Lower leg skin (tissue), 4 donors: ENCODE measurements at places on chromosomes 6 and 20. TPM values are rescaled to one million over a fixed set of nuclear protein-coding genes. Genes with fewer than 3 reads are reported as not detected.
A peak's percentile ranks its signal among the peaks of the same experiment; 100 is the strongest.

DNA sequence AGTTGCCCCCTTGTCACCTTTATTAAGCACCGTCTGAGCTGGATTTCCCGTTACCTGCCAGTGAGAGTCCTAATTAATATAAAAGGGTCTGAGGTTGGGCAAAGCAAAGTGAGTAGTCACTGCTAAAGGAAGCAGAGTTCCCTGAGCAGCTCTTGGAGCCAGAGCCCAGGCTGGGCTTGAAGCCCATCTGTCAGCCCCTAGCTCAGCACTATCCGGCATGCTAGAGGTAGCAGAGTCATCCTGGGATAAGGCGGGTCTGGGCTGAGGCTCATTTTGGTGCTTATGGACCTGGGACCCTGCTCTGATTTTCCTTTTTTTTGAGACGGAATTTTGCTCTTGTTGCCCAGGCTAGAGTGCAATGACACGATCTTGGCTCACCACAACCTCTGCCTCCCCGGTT is 46.2 kb downstream of the ADNP start:
- DNase-seq, result peak; percentile 56

GRCh38 chr6:16766043-16766536 is 4.8 kb upstream of the ATXN1 start:
- no peak for DNase-seq

- DNase-seq, result no peak
Measured at GRCh38 chr20:58519940-58520712, 4.9 kb upstream of the APCDD1L start.

GRCh38 chr6:1837826-1838225 is 228.1 kb downstream of the FOXC1 start:
- no peak for DNase-seq

- no peak for DNase-seq
Measured at GRCh38 chr6:16243055-16243454, 4.7 kb downstream of the GMPR start.

DNA sequence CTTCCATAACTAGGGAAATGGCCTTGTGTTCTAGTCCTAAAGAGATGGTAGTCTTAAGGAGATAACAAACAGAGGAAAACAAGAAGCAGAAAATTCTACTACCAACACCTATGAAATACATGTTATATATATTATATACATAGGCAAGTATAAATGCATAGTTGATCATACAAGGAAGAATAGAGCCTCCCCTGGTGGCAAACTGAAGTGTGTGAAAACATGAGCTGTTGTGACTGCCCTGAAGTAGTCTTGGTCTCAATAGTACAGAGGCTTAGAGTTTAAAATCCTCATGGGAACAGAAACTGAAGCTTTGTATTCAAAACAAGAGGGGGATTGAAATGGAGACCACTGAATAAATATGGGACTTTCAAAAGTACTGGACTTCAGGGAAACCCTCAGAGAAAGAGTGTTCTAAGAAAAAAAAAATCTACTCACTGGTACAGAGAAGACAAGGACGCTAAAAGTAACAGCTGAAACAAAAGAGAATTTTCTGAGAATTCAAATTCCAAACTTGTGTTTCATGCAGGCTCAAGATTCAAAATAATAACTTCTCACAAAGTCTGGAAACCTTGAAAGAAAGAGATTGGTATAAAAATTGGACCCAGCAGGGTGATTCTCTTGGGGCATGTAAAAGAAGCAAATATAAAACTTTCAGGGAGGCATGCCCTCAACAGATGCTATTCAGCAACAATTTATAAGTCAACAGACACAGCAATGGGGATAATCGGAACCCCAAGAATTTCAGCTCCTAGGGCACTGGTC is 59.7 kb upstream of the SAMD3 start:
- no peak for DNase-seq

DNA sequence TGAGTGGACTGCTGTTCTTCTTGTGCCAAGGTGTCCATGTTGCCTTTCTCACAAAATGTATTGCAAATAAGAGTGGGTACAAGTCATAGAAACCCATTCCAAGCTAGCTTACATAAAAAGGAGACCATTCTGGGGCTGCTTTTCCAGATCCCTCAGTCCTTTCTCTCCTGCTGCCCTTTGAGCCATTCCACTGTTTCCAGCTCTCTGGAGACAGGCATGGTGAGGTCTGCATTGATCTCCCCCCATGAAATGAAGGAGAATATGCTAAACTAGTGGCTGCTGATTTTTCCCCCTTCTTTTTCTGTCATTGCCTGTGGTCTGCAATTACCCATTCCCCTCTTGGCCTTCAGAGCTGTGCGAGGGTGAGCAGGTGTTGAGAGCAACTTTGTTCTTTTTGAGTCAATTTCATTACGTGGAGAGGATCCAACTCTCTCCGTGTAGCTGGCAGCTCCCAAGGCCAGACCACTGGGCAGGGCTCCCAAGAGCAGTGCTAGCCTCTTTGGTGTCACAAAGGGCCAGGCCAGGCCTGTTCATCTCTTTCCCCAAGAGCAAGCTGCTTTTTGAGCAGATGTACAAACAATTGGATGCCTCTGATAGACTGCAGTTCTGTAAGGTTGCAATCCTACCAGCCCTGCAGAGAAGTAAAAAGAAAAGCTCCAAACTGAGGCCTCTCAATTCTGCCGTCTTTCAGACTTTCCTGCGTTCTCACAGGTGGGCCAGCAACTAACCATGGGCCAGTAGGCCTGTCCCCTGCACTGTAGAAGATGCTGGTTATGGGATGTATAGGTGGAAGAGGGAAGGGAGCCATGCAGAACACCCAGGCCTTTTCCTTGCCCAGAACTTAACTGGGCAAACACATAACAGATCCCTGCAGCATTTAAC is 96.1 kb upstream of the ARMC2 start:
- DNase-seq, result peak; percentile 50

- no peak for DNase-seq
Measured at GRCh38 chr6:55524441-55524840, 54.6 kb downstream of the HMGCLL1 start.

DNA sequence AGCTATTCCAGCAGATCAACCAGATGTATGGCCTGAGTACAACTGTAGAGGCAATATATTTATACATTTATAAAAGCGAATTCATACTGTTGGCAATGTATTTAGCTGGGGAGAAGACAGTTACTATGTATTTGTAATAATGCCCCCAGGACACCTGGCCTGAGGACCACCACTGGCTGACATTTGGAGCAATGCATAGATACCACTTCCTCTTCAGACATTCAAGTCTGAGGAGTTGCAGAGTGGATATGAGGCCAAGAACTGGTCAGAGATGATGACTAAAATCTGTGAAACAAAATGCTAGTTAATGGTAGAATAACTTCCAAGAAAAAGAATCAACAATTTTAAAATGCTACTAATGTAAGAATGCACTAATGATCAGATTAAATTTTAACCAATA is 462.3 kb downstream of the CDC5L start:
- no peak for DNase-seq

DNA sequence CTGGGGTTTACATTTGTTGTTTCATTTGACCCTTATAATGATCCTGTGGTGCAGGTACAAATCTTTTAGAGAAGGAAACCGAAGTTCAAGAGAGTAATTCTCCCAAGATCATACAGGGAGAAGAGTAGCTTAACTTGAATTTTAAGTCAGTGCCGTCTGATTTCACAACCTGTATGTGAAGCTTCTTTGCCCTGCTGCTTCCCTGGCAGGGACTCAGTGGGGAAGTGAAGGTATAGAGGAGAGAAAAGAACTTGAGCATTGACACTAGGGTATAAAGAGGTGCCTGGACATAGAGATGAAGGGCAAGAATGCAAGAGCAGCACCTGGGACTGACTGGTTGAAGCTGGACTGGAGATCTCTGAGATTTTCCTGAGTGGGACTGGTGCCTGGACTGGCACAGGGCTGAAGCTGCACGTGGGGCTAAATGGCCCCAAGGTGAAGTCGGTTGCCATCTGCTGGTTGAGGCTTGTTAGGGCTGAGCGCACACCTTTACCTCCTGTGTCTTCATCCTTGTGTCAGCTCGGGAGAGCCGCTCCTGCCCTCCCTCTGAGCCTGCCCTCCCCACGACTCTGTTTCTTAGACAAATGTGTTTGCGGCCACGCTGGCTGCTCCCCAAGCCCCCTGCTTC is 41.8 kb downstream of the FARS2 start:
- DNase-seq, result no peak

GRCh38 chr6:169854083-169854725 is 102.8 kb downstream of the ERMARD start:
- DNase-seq, result no peak

- no peak for DNase-seq
Measured at GRCh38 chr20:63979557-63980316, at the start of gene SAMD10. SAMD10 (minus strand) TSS chr20:63979642; CDS start chr20:63979467, 175 bp downstream.

DNA sequence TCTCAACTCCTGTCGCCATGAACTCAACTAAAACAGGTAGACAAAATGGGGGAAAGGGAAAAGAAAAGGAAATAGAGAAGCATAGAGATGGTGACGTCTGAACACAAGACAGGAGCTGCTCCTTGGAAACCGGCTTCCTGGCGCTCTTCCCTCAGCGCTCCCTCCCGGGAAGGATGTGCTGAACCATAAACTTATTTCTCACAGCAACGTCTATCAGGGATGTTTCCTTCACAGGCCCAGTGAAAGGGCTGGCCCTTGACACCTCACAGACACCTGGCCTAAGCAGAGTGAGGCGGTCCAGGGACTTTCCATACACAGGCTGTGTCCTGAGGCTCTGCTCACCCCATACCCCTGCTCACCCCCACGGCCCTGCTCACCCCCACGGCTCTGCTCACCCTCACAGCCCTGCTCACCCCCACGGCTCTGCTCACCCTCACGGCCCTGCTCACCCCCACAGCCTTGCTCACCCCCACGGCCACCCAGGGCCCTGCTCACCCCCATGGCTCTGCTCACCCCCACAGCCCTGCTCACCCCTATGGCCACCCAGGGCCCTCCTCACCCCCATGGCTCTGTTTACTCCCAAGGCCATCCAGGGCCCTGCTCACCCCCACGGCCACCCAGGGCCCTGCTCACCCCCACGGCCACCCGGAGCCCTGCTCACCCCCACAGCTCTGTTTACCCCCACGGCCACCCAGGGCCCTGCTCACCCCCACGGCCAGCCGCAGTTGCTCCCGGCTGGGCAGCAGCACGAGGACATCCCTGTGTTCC is 653 bp downstream of the FRMD1 start:
- no peak for DNase-seq

DNA sequence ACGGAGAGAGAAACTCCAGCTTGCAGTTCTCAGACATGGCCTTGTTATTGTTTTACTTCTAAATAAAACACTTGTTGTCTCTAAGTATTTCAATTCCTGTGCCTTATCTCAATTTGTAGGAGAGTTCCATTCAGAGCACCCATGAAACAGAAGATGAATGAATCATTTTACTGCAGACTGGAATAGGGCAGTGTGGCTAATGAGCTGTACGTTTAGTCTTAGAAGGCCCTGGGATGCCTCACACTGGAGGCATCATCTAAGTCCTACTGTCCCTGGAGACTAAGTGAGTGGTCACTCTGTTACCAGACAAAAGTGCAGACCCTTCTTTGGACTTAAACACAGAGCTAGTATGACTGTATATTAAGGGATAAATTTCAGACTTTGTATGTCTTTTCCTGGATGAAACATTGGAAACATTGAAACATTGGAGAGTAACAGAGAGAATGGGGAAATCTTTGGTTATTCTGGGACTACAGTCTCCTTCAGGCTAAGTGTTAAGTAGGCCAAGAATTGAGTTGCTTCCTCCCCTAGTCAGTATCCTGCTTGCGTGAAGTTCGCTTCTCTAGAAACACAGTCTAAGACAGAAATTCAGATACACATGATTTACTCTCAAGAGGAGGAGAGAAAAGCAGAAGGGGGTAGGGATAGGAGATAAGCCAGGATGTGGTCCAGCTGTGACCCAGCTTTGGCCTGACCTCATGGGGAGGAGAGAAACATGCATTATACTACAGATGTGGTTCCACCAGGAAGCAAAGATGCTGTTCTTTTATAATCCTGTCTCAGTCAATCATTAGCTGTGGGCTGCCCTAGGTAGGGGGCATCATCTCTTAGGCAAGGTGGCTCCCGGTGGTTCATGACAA is 167.4 kb upstream of the BMP2 start:
- DNase-seq, result no peak

GRCh38 chr6:165967810-165968407 is 199.7 kb downstream of the TBXT start:
- no peak for DNase-seq

GRCh38 chr6:149455031-149455732 is 29.6 kb downstream of the ZC3H12D start:
- DNase-seq, result no peak

DNA sequence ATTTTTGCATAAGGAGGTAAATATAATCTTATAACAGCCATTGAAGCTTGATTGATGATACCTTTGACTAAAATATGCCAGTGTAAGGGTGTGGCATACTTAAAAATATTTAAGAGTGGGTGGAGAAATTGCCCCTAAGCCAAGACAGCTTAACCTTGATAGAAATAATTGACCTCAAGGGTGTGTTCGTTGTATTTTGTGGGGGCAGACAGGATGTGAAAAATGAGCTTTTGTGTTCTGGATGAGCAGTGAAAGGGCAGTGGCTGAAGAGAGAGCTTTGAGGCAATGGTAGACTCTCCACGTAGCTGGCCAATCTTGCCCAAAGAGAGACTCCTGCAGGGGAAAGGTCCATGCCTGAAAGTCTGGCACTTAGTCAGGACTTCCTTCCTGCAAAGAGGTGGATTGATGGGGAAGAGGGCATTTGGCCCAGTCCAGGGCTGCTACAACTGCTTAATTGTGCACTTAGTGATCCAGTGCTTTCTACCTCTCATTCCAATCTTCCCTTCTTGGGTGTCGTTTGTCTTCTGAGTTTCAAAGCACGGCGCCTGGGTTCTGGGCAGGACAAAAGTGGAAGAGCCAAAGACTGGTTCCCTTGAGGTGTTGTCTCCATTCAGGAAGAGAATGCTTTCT is 15.6 kb upstream of the CD109 start:
- no peak for DNase-seq

DNA sequence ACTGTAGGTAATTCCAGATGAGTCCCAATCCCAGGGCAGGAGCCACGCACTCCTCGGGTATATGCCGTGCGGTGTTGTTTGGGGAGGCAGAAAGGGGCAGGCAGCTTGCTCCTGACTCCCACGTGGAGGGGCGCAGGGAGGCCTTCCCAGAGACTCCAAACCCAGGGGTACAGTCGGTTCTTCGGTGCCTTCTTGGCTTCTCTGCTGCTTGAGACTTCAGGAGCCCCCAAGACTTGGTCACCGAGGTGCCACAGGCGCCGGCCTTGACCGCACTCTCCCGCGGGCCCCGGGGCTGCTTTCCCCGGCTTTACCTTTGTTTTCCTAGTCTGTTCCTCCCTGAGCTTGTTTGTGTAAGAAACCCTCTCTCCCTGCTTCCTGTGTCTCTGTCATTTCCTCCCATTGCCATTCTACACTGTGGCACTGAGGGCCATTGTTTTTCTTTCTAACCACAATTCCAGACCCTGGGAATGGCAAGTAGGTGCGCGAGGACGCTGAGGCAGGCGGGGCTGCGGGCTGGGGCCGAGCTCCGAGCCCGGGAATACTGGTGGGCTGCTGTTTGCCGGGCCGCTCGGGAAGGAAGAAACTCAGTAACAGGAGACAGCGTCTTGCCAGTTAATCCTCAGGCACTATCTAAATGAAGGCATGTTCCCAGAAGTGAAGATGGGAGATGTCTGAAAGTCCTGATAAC is 215.6 kb upstream of the HEY2 start:
- DNase-seq, result no peak

- DNase-seq, result no peak
Measured at GRCh38 chr6:39280247-39280731, 33.9 kb downstream of the KCNK17 start.

GRCh38 chr20:48425817-48426612 is 401.8 kb downstream of the PREX1 start:
- DNase-seq, result no peak

The CLPSL1 gene
- total RNA-seq, result not detected

The COL9A1 gene
- total RNA-seq, result not detected

The LRRN4 gene
- not detected for total RNA-seq

The SMLR1 gene
- not detected for total RNA-seq

The PLEKHG1 gene
- total RNA-seq, result 59.9 TPM

The SLC22A3 gene
- 10.4 TPM for total RNA-seq

The FRK gene
- total RNA-seq, result 1.9 TPM

The PRKN gene
- total RNA-seq, result 6.3 TPM

The CNKSR3 gene
- 8.8 TPM for total RNA-seq
